ENCODE measurements at places on chromosomes 12 and 14.
A peak's percentile ranks its signal among the peaks of the same experiment; 100 is the strongest.

GRCh38 chr14:68707482-68707881, 85.4 kb downstream of the ZFP36L1 start:
- no peak for DNase-seq

DNA sequence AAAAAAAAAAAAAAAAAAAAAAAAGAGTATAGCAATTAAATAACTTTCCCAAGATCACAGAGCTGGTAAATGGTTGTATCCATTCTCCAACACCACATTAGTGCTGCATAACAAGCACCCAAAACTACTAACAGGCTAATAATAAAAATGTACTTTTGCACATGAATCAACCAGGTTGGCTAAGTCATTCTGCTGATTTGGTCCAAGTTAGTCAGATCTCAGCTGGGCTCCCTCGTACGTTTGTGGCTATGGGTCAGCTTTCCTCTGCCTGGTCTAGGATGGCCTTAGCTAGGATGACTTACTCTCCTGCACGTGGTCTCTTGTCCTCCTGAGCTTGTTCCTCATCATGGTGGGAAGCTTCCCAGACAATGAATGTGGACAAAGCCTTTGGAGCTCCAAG, 7.9 kb upstream of the PLEKHG6 start:
- no peak for DNase-seq

DNA sequence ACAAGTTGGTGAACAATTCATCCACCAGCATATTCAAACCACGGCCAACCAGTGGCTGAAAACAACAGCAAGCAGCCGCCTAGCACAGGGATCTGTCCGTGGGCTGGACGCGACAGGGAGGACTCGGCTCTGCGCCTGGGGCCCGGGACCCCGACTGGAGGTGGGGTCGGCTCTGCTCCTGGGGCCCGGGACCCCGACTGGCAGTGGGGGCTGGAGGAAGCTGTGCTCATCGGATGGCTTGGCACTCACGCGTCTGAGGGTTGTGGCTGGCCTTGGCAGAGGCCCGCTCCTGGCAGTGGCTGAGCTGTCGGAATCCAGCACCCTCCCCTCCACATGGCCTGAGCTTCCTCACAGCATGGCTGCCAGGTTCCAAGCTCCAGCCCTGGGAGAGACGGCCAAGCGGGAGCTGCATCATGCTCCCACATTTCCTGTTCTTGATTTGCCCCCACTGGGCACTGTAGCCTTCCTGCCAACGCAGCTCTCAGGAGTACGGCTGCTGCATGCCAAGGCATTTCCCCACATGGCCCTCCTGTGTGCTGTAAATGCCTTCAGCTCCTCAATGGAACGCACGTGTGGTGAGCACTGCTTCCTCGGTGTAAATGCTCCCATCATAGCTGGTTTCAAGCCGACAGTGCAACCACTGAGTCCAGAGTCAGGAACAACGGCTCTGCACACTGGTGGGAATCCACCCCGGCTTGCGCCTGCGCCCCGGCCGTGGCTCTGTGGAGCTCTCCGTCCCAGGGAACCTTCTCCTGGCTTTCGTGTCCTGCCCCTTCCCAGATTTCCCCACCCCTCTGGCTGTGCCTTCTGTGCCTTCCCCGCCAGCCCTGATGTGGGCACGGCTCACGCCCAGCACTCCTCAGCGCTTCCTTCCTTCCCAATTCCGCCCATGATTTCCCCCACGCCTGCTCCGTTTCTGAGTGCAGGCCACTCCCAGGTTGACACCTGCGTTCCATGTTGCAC, 7.3 kb upstream of the GALNT9 start:
- DNase-seq: no peak

GRCh38 chr14:75070383-75070782, 942 bp downstream of the ZC2HC1C start:
- no peak for DNase-seq

DNA sequence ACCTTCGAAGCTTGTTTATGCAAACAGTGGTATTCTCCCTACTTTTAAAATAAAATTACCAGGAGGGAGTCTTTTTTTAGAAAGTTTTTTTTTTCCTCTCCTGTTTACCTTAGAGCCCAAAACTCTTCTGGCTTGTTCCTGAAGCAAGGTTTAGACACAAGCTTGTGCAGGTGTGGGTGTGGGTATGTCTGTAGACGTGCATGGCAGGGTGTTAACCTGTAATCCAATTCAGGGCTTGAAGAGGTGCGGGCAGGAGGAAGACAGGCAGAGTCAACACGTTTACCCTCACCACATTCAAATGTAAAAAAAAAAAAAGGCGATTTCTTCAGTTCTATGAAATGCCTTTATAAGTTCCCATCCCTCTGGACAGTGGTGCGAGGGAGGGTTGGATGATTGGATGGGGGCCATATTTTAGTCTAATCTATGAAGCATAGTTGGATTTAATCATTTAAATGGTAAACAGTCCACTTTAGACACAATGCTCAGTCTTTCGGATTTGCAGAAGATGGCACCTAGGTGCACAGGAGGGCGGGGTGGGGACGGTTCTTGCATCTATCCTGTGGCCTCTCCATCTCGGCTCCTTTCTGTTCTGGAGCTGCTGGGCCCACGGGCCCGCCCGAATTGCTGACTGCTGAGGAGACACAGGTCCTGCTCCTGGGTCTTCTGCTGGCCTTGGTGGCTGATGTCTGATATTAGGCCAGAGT, 982 bp upstream of the NINJ2 start:
- no peak for DNase-seq

- peak; percentile 96 for DNase-seq
These were observed at the start of gene MGST1 for GRCh38 chr12:16347391-16348298. Gene MGST1 (plus strand): TSS chr12:16347645. CDS start chr12:16354253, 6,608 bp downstream.

GRCh38 chr14:23070262-23071129, 13.2 kb upstream of the CDH24 start:
- no peak for DNase-seq
